Activated naive CD4-positive, alpha-beta T cell treated with anti-CD3 and anti-CD28 coated beads for 36 hours (primary cell): ENCODE measurements at places on chromosomes 2 and 18. TPM values are rescaled to one million over a fixed set of nuclear protein-coding genes. Genes with fewer than 3 reads are reported as not detected.
A peak's percentile ranks its signal among the peaks of the same experiment; 100 is the strongest.

DNA sequence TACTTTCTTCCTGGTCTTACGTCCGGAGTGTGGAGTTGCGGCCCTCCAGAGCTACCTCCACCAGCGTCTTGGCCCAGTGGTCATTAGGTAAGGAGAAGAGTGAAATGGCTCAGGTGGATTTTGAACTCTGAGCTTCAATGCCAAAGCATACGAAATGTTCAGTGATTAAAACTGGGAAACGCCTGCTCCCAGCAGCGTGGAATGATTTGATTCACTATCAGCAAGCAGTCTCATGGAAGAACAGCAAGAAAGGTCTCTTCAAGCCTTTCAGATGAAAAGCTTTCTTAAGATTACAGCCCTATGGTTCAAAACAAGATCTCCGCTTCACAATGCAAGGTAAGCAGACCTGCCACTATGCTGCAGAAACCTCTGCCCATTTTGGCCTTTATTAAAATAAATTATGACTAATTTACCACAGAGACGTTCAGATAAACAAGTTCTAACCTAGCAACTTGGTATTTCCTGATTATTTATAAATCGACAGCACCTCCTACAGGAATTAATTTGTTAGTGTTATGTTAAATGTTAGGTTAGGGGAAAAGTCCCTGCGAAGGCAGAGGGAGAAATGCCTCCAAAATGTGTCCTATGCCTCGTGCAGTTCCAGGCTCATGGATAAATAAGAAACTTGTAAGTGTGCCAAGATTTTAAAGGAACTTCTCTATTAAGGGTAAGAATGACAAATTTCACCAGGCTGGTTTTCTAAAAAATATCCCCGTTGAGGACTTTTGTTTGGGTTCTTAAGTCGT lies 10.1 kb downstream of the SP9 start:
- H3K27me3 ChIP-seq: peaks cover 45% of the 10 kb centered on the region
- no peak for DNase-seq
- H3K4me3 ChIP-seq: no peak overlapping the region
- no peak overlapping the region for H3K27ac ChIP-seq
- peaks cover 30% of the 10 kb centered on the region for H3K4me1 ChIP-seq

EMILIN2 gene
- total RNA-seq: 12.2 TPM

GRCh38 chr2:62119311-62119974 lies 76.5 kb upstream of the B3GNT2 start:
- H3K36me3 ChIP-seq: peaks cover 1% of the 10 kb centered on the region
- H3K4me3 ChIP-seq: no peak overlapping the region
- DNase-seq: no peak
- H3K27ac ChIP-seq: no peak overlapping the region

DNA sequence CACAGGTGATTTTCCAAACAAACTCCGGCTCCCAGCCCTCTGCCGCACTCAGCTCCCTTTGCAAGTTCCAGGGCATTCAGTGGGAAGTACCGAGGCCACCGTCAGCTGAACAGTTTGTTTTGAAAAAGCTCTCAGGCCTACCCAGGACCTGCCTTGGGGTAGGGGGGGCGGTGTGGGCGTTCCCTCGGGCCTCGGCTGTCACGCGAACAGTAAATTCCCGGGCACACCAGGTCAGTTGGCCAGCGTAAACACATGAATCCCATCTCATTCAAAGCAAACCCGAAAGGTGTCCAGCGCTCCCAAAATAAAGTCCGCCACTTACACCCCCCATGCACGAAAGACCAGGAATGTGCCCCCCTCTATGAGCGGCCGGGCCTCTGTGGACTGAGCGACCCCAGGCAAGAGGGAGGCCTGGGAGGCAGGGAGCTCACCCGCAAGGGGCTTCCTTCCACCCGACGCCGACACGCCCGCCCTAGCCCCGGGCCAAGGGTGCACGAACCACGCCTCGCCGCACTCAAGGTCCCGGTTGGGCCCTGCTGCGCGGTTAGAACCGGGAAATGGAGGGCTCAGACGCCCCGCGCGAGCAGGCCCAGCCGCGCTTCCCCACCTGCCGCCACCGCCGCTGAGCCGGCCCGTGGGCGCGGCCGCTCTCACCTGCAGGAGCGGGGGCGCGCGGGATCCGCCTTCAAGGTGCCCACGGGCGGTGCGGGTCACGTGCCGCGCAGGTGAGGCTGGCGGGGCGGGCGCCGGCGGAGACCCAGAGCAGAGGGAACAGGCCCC lies at the start of gene WDSUB1:
TSS of gene WDSUB1 (minus strand) at position 775 of the 780 bp plus-strand sequence. CDS start 3,634 bp downstream, outside the sequence.
- H3K36me3 ChIP-seq: peaks cover 3% of the 10 kb centered on the region
- peak within 1 kb of the TSS; percentile 87 for H3K4me3 ChIP-seq
- peaks cover 25% of the 10 kb centered on the region for H3K4me1 ChIP-seq
- H3K27me3 ChIP-seq: no peaks in the 10 kb centered on the region

DNA sequence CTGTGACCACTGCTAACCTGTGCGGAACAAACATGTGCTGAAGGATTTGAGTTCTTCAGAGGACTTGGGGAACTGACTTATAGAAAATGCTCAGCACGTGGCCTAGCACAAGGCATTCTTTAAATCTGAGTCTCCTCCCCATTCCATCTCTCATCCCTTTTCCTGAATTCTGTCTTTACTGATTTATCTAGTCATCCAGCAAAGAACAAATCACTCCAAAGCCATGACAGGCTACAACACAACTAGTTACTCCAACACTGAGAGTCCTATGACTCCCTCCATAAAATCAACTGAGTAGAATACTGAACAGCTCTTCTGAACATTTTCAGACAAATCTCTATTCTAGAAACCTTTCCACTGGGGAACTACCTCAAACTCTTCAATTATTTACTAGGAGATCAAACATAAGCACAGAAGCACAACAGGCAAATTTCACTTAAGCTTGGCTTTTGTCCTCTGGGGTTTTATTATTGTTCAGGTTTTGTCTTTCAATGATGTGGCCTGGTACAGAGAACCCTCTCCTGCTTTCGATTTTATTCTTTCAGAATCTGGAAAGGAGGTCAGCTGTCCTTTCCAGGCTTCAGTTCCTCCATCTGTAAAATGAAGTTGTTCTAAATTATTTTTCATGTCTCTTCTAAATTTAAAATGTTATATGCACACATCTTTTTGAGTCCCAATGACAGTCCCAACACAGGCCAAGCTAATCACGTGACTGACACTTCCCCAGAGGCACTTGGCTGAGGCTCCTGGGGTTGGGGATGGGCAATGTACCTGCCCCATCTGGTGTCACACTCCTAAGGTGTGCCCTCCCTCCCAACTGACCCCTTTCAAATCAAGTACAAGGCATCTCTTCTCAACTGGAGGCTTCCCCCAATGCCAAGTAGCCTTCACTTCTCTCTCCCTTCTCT lies 31.8 kb downstream of the RNU4ATAC start:
- no peak overlapping the region for H3K4me3 ChIP-seq
- H3K4me1 ChIP-seq: peaks cover 58% of the 10 kb centered on the region
- no peak overlapping the region for H3K27ac ChIP-seq
- peaks cover 7% of the 10 kb centered on the region for H3K36me3 ChIP-seq

TEX51 gene
- not detected for total RNA-seq

KCNIP3 gene
- not detected for total RNA-seq

GRCh38 chr2:75655861-75656260 lies 9.3 kb downstream of the MRPL19 start:
- H3K4me3 ChIP-seq: no peak overlapping the region
- DNase-seq: no peak
- H3K27ac ChIP-seq: no peak overlapping the region
- no peaks in the 10 kb centered on the region for H3K27me3 ChIP-seq
- H3K36me3 ChIP-seq: peaks cover 82% of the 10 kb centered on the region
- H3K4me1 ChIP-seq: peaks cover 8% of the 10 kb centered on the region

GRCh38 chr2:2188941-2189340 lies 142.1 kb downstream of the MYT1L start:
- no peaks in the 10 kb centered on the region for H3K4me1 ChIP-seq
- DNase-seq: no peak
- H3K4me3 ChIP-seq: no peak overlapping the region
- no peak overlapping the region for H3K27ac ChIP-seq
- H3K36me3 ChIP-seq: no peaks in the 10 kb centered on the region
- peaks cover 4% of the 10 kb centered on the region for H3K27me3 ChIP-seq

APLF gene
- 2.4 TPM for total RNA-seq

NOSTRIN gene
- total RNA-seq: not detected

GRCh38 chr2:45840481-45840880 lies 189.0 kb downstream of the PRKCE start:
- H3K27me3 ChIP-seq: no peaks in the 10 kb centered on the region
- H3K4me3 ChIP-seq: no peak overlapping the region
- no peak overlapping the region for H3K27ac ChIP-seq
- peaks cover 14% of the 10 kb centered on the region for H3K4me1 ChIP-seq
- DNase-seq: no peak

DNA sequence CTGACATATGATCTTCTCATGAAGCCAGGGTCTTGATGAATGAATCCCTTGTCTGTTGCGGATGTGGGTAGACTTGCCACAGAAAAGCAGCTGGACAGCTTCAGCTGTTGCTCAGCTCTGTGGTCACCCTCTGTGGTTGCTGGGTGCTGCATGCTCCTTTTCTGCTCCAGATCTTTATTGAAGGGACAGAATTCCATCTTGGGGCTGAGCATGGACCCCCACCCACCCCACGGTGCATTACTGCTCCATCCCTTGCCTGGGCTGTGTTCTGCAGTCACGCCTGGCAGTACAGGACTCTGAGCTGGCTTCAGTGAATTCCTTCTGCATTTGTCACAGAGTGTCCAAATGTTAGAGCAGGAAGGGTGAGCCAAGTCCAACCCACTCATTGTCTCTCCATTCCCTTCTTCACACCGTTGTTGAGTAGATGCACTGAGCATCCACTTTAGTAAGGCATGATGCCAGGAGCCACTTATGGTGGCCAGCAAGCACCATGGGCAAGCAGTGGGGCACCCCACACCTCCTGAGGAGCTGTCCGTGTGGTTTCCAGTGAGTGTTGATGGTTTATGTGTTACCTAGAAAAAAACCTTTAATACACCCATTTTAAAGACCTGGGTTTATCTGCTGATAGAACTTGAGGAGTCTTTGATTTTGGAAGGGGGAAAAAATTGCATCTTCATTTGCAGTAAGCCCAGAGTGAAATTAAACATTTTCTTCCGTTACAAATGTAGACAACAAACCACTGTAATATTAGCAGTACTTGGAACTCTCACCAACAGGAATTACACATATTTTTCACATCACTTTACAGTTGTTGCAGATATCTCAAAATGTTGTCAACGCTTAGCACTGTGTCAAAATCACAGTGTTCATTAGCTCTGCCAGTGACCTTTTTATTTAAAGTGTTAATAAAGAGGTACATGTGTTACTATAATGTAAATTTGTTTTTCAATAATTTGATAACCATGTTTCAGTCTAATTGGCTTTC lies 14.7 kb upstream of the ITGB6 start:
- no peak for DNase-seq
- H3K36me3 ChIP-seq: no peaks in the 10 kb centered on the region
- peaks cover 11% of the 10 kb centered on the region for H3K27me3 ChIP-seq
- peaks cover 11% of the 10 kb centered on the region for H3K4me1 ChIP-seq
- no peak overlapping the region for H3K4me3 ChIP-seq
- H3K27ac ChIP-seq: no peak overlapping the region

DNA sequence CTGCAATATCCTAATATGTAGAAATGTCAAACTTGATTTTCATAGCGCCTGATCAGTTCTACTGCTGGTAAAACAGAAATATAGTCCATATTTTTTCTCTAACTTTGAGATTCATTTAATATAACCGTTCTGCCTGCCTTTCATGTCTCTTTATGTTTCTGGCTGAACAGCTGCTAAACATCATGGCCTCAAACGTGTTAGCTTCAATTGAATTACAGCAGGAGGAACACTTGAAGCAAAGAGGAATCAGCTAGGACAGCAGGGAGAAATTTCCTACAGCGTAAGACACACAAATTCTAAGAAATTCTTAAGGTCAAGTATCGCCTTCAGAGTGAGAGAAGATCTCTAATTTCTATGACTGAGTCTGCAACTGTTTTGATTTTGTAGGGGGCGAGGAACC lies 433.2 kb downstream of the FBXO15 start:
- peaks cover 2% of the 10 kb centered on the region for H3K27me3 ChIP-seq
- no peaks in the 10 kb centered on the region for H3K4me1 ChIP-seq
- DNase-seq: no peak
- H3K27ac ChIP-seq: no peak overlapping the region

ANKRD29 gene
- not detected for total RNA-seq

- peak overlapping the region; percentile 7 for H3K27ac ChIP-seq
- no peak overlapping the region for H3K4me3 ChIP-seq
- H3K27me3 ChIP-seq: no peaks in the 10 kb centered on the region
- peak; percentile 38 for DNase-seq
- H3K36me3 ChIP-seq: no peaks in the 10 kb centered on the region
Observed at GRCh38 chr2:144358979-144359541, 160.9 kb downstream of the ZEB2 start.

DNA sequence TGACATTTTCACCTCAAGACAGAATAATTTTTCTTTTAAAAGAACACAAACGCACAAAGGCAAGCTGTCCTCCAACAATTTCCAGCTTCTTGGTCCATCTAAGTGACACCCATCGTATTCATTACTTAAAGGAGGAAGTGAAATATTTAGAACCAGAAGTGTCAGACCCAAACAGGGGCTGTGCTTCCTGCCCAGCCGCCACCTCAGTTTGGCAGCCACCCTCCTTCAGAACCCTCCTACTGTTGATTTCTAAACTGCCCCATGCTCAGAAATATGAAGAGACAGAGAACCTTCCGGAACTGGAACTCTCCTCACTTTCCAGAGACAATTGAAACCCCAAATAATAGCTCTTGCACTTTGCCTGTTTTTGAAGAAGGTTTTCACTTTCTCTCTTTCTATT lies 734.8 kb upstream of the SALL3 start:
- no peaks in the 10 kb centered on the region for H3K36me3 ChIP-seq
- no peaks in the 10 kb centered on the region for H3K27me3 ChIP-seq
- no peak overlapping the region for H3K27ac ChIP-seq
- no peak overlapping the region for H3K4me3 ChIP-seq

GRCh38 chr2:8267048-8267447 lies 414.8 kb upstream of the ID2 start:
- no peaks in the 10 kb centered on the region for H3K36me3 ChIP-seq
- DNase-seq: no peak
- no peak overlapping the region for H3K27ac ChIP-seq
- H3K27me3 ChIP-seq: no peaks in the 10 kb centered on the region

SULT1C4 gene
- total RNA-seq: not detected

DNA sequence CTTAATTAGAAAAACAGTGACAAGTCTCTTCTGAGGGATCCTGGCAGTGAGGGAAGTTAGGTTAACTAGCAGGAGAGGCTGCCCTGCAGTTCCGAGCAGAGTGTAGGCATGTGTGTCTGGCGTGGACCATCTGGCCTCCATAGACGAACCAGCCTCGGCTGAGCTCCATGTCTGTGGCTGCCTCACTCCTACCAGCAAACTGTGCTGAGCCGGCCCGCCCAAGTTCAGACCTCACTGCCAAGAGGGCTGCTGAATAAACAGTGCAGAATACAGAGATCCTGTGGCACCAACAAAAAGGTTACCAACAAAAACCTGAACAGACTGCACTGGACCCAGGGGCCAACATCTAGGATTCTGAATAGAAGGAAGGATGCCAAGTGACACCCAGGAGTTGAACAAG lies 27.3 kb downstream of the INO80C start:
- DNase-seq: no peak
- H3K4me3 ChIP-seq: no peak overlapping the region
- H3K36me3 ChIP-seq: peaks cover 40% of the 10 kb centered on the region
- H3K27ac ChIP-seq: no peak overlapping the region

GRCh38 chr2:81658227-81658626 lies 1353.7 kb upstream of the LRRTM1 start:
- no peaks in the 10 kb centered on the region for H3K27me3 ChIP-seq
- H3K4me3 ChIP-seq: no peak overlapping the region
- H3K36me3 ChIP-seq: peaks cover 2% of the 10 kb centered on the region
- H3K27ac ChIP-seq: no peak overlapping the region
- no peaks in the 10 kb centered on the region for H3K4me1 ChIP-seq

GRCh38 chr18:79732721-79733025 lies 53.1 kb downstream of the CTDP1 start:
- no peak overlapping the region for H3K4me3 ChIP-seq
- H3K4me1 ChIP-seq: no peaks in the 10 kb centered on the region
- H3K36me3 ChIP-seq: peaks cover 86% of the 10 kb centered on the region
- H3K27me3 ChIP-seq: no peaks in the 10 kb centered on the region
- no peak overlapping the region for H3K27ac ChIP-seq

POTEJ gene
- not detected for total RNA-seq
